Bronchial epithelial cell (primary cell): ENCODE measurements at places on chromosomes 4 and X.

- DNase-seq: peak; percentile 59
Measured at GRCh38 chr4:77052352-77052751, 23.4 kb downstream of the CCNI start.

DNA sequence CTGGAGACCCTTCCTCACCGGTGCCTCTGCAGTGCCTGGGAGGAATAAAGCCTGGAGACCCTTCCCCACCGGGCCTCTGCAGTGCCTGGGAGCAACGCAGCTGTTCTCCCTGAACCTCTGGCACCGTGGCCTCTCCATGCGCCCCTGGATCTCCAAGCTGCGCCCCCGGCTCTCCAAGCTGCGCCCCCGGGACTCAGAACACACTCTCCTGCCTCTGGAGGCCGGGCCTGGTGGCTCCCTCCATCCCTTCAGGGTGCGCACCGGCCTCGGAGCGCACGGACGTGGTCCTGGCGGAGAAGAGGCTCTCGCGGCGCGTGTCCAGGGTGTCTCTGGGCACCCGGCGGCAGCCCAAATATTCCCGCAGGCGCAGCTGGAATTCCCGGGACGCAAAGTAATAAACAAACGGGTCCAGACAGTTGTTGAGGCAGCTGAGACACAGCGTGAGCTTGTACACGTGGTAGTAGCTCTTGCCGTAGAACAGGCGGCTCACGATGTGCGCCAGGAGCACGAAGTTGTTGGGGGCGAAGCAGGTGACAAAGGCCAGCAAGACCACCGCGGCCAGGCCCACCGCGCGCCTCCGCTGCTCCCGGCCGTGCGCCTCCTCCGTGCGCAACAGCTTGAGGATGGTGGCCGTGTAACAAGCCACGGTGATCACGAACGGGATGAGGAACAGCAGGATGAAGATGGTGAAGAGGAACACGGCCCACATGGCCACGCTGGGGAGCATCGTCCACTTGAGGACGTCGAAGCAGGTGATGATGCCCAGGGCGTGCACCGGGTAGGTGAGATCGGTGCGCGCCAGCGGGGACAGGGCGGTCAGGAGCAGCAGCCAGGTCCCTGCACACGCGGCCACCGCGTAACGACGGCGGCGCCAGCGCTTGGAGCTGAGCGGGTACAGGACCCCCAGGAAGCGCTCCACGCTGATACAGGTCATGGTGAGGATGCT, 12.8 kb upstream of the ASMTL start:
- no peak for DNase-seq

DNA sequence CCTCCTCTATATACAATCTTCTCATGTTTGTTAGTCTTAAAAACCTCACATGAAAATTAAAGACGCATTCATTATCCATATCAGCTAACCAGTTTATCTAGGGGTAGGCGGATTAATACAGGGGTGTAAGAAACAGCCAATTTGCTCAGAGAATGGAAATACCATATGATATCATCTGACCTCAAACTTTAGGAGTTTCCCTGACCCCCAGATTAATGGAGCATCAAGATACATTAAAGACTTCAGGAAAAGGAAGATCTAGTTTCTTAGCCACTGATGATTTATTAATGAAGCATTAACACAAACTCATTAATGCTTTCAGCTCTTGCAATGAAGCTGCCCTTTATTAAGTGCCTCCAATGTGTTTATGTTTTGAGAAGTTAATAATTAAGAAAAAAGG, 67.5 kb downstream of the CAMK2D start:
- DNase-seq: no peak

GRCh38 chr4:140790171-140790570, 34.0 kb upstream of the TBC1D9 start:
- no peak for DNase-seq

GRCh38 chrX:66728818-66729271, 90.0 kb upstream of the EDA2R start:
- peak; percentile 54 for DNase-seq

DNA sequence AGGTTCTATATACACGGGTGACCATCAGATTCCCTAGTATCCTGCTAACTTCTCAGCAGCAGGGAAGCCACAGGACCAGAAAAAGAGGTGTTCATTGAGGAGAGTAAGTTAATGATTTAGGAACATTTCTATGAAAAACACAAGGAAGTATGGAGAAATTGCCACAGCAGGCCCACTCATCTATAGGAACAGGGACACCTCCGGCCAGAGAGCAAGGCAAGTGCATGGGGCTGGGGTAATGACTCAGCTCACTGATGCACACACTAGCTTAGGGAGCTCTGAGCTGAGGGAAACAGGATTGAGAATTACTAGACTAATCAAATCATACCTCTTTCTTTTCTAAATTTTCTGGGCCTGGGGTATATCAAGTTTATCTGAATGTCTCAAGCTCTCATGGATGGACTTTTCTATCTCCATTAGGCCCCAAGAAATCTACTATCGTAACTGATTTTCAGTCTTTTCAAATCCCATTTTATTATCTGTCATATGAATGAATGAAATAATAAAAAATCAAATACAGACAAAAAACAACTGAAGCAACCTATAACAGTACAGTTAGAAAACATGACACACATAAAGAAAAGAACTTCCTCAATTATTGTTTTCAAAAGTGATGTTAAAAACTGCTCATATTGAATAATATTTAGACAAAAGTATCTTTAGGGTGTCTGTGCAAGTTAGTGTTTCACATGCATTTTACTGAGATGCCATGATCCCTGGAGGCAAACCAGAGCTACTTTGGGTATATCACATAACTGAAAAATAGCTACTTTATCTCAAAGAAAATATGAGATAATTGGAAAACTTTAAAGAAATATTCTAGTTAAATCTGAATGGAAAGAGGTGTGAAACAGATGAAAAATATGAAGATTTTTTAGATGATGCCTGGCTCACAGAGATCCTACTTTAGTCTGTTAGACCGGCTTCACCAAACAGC, 89.8 kb downstream of the FBXO8 start:
- DNase-seq: no peak

DNA sequence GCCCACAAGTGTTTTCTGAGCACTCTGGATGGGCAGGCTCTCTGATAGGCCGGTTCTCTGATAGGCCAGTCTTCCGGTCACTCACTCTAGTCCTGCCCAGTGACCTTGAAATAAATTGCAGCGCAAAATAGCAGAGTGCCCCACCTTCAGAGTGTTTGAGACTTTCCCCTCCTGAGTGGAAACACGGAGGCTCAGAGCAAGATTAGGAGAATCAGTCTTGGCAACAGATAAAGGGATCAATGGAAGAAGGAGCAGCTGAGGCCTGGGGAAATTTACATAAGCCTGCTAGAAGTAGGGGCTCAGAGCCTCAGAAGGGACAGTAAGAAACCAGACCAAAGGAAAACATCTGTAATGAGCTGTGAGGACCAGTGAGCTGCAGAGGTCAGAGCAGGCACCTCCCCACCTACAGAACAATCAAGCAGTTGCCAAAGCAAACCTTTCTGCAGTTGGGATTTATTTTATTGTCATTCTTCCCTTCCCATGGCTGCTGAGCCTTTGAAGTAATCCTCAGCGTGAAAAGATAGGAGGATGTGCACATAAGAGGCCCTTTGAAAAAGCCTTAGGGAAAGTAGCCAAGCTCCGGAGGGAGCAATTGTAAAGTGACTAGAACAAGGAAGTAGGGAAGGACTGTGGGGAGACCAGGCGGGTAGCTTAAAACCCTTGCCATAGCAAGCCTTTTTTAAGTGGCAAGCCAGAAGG, 89.1 kb upstream of the TSPAN5 start:
- no peak for DNase-seq

DNA sequence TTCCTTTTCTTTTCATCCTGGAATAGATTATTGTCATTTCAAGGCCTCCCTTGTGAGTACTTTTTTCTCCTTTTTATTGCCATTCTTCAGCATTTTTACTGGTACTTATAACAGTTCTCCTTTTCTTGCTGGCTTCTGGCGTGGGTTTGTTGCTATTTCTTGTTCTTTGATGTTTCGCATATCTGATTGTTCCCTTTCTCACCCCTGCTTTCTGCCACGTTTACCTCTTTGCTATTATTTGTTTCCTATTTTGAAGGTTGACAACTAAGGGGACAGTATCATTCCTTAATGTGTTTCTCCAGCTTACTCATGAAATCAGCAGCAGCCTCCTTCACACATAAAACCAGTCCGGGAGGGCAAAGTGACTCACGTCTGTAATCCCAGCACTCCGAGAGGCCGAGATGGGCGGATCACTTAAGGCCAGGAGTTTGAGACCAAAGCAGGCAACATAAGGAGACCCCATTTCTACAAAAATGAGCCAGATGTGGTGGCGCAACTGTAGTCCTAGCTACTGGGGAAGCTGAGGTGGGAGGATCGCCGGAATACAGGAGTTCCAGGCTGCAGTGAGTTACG, 72.6 kb downstream of the DMD start:
- DNase-seq: no peak

DNA sequence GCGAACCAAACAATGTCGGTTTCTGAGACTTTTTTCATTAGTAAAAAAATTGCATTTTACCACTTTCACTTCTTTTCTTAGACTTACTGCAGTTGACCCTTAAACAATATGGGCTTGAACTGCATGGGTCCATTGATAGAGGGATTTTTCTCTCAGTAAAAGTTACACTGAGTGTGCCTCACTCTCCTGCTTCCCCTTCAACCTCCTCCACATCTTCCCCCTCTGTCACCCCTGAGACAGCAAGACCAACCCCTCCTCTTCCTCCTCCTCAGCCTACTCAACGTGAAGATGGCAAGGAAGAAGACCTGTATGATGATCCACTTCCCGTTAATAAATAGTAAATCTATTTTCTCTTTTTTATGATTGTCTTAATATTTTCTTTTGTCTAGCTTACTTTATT, 43.4 kb downstream of the TEC start:
- no peak for DNase-seq

GRCh38 chr4:37567836-37568235, 118.3 kb downstream of the RELL1 start:
- peak; percentile 27 for DNase-seq

- DNase-seq: no peak
Measured at GRCh38 chr4:118955515-118955914, 66.9 kb downstream of the SYNPO2 start.

- DNase-seq: no peak
Measured at GRCh38 chr4:6472008-6472386, 417 bp downstream of the PPP2R2C start.

GRCh38 chr4:127103681-127104115, 529.1 kb upstream of the INTU start:
- DNase-seq: no peak
